ENCODE measurements at places on chromosomes 7 and 10.

DNA sequence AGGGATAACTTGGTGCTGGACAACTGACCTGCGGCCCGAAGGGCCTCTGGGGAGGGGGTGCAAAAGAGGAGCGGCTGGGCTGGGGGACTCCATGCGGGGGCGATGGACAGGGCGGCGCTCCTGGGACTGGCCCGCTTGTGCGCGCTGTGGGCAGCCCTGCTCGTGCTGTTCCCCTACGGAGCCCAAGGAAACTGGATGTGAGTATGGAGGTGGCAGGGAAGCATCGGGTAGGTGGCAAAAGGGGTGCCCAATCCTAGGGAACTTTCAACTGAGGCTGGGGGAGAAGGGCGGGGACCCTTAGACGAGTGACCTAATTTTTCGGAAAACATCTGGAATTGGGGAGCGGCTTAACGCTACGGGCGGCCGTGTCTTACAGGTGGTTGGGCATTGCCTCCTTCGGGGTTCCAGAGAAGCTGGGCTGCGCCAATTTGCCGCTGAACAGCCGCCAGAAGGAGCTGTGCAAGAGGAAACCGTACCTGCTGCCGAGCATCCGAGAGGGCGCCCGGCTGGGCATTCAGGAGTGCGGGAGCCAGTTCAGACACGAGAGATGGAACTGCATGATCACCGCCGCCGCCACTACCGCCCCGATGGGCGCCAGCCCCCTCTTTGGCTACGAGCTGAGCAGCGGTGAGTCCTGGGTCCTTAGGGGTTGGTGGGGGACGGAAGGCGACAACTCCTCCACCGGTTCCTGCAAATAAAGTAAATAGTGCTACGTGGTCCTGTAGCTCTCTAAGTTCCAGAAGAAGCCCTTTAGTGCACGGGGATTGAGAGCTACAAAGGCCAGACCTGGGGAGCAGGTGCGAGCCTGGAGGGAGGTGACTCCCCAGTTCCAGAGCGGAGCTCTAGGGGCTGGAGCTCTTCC is 622 bp downstream of the WNT16 start:
- DNase-seq: no peak

- no peak for DNase-seq
Measured at GRCh38 chr7:92769394-92769699, 67.0 kb downstream of the CDK6 start.

- DNase-seq: no peak
Measured at GRCh38 chr7:116139007-116139406, 71.3 kb upstream of the TES start.

DNA sequence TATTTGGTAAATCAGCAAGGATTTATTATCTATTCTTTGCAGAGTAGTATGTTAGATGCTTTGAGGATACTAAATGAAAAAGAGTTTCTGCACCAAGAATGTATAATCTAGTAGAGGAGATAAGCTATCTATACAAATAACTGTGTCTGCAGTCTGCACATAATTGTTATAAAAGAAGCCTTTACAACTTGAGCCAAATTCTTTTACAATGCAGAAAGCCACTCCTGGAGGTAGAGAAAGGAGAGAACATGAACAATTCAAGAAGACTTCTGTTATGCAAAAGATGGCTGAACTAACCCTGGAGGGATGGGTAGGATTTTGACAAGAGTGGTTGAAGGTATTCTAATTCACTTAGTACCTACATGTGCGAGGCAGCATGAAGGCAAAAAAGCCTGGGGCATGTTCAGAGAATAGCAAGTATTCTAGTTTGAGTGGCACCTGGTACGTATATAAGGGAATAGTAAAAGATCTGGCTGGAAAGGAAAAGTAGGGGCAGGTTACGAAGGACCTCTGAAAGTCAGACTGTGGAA is 251.1 kb upstream of the KAT6B start:
- DNase-seq: no peak

DNA sequence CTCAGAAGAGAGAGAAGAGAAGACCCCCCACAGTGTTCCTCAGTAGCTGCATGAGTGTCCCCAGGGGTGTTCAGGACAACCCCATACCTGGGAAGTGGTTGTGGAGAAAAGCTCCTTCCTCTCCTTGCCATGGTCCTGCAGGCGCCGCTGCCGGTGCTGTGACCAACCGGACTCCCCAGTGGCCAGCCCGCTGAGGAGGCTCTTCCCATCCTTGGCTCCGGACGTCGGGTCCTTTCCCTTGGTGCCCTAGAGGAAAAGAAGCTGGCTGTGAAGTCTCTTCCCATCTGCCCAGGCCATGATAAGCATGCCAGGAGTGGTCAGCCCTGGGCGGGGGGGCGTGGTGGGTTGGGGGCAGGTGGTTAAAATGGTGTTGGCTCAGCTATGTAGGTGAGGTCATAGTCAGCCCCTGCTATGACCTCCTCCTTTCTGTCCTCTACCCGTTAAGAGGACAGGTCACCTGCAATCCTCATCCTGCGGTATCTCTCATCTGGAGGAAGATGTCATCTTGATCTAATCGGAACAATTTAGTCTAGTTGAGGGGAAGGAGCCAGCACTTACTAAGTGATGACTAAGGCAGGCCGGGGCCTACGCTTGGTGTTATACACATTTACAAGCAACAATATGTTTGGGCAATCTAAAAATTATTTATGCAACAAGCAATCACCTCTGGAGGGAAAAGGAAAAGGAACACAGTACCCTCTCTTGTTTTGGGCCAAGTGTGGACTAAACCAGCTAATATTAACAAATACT is 13.2 kb downstream of the WDR91 start:
- DNase-seq: no peak

DNA sequence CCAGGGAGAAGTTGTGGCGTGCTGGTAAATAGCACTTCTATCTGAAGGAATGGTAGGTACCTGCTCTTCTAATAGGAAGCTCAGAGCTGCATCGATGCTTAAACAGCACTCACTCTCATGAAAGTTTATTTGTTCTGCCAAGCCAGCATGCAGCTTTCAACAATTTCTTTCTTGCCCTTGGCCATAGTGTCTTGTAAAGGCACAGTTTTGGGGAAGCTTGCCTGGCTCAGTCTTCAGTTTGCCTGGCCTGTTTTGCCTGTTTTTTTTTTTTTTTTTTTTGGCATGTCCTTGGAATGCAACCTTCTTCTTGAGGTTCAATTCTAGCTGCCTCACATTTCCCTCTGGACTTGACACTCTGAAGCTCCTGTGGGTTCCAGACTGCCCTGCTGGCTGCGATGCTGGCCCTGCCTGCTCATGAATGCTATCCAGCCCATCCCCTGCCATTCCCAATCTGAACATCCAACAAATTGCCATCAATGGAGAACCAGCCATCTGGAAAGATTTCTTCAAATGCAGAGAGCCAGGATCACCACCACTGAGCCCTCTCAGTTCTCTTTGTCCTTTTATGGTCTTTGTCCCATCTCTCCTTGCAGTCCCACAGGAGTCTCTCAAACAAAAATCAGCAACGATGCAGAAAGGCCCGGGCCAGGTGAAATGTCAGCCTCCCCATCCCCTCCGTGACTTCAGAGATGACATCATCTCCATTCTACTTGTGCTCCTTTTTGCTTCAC is 133.9 kb downstream of the ANLN start:
- DNase-seq: no peak

- DNase-seq: peak; percentile 77
Measured at GRCh38 chr10:76303682-76304316, 872.4 kb downstream of the LRMDA start.

All from cardiac septum (tissue), 1 donor.